ENCODE measurements at places on chromosomes 7 and 10. TPM values are rescaled to one million over a fixed set of nuclear protein-coding genes. Genes with fewer than 3 reads are reported as not detected.

DNA sequence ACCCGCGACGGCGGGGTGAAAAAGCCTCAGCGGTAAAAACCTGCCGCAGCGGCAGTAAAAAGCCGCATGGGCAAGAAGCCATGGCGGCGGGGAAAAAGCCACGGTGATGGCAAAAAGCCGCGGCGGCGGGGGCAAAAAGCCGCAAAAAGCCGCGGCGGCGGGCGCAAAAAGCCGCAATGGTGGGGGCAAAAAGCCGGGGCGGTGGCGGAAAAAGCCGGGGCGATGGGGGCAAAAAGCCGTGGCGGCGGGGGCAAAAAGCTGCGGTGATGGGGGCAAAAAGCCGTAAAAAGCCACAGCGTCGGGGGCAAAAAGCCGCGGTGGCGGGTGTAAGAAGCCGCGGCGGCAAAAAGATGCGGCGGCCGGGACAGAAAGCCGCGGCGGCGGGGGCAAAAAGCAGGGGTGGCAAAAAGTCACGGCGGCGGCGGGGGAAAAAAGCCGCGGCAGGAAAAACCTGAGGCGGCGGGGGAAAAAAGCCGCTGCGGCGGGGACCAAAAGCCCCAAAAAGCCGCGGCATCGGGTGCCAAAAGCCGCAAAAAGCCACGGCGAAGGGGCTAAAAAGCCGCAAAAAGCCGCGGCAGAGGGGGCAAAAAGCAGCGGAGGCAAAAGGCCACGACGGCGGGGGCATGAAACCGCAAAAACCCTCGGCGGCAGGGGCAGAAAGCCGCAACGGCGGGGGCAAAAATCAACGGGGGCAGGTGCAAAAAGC lies 488.5 kb downstream of the ZNF33B start:
- DNase-seq, result no peak

DNA sequence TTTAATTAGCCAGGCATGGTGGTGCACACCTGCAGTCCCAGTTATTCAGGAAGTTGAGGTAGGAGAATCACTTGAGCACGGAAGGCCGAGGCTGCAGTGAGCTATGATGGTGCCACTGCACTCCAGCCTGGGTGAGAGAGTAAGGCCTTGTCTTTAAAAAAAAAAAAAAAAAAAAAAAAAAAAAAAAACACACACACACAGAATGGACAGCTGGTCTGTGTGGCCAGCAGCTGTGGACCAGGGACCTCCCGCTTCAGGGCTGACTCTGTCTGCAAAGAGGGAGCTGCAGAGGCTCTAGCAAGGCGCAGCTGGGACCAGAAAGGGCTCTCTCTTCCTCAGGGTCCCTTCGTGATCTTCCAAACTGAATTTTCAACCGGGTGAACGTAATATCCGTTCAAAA lies 53.6 kb upstream of the DNAAF5 start:
- no peak for DNase-seq

- no peak for DNase-seq
Measured at GRCh38 chr7:30916767-30917166, 5.1 kb downstream of the AQP1 start.

The NUTM2E gene
- total RNA-seq, result not detected
